Stimulated activated CD8-positive, alpha-beta memory T cell treated with anti-CD3 and anti-CD28 coated beads, Interleukin-7, amount 100 ng/mL, for 1 hour (primary cell): ENCODE measurements at places on chromosomes 4 and X.

GRCh38 chr4:72997409-72997808 lies 72.1 kb downstream of the COX18 start:
- no peak for DNase-seq

GRCh38 chrX:150199803-150200202 lies 163.3 kb upstream of the MAMLD1 start:
- no peak for DNase-seq

GRCh38 chrX:140572724-140573123 lies 67.9 kb upstream of the SOX3 start:
- no peak for DNase-seq

DNA sequence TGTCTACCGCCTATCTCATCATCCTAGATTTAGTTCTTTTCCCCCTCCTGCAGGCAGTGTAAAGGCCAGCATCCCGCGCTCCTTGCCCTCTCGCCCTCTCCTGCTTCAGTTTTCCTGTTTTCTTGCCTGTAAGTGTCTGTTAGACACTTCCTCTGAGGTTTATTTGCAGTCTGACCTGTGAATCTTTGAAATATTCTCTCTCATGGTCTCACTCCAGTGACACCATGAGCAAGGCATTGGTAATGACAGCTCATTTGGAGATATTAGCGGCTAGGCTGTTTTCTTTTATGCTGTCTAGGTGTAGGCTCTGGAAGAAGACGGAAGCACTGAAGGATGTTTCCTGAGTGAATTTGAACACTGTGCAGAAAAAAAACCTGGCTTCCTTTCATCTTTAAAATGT lies 179.6 kb downstream of the KDR start:
- DNase-seq, result no peak

GRCh38 chrX:118499295-118499694 lies 3.7 kb downstream of the DOCK11 start:
- no peak for DNase-seq

DNA sequence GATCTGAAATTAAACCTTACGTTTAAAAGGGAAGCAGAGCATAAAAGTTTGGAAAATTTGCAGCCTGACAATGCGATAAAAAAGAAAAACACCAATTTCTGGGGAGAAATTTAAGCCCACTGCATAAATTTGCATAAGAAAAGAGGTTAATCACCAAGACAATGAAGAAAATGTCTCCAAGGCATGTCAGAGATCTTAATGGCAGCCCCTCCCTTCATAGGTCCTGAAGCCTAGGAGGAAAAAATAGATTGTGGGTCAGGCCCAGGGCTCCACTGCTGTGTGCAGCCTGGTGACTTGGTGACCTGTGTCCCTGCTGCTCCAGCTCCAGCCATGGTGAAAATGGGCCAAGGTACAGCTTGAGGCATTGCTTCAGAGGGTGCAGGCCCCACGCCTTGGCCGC lies 264.0 kb upstream of the CT83 start:
- no peak for DNase-seq

DNA sequence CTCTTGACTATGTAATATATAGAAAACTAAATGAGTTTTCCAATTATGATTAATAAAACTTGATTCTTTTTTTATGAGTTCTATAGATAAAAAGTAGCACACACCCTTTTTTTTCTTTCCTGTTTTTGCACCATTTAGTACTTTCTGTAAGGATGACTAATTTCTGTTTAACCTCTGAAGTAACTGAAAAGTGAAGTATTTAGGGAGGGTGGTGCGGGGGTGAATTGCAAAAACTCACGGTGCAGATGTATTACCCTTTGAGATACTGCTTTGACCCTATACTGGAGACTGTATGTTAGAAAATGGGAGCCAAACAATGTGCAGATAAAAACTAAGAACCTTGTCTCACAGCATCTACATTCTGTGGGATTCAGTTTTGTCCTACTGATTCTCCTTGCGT lies 471.6 kb downstream of the DTHD1 start:
- DNase-seq, result no peak

- no peak for DNase-seq
Observed at GRCh38 chr4:113776679-113777078, 15.1 kb upstream of the CAMK2D start.

DNA sequence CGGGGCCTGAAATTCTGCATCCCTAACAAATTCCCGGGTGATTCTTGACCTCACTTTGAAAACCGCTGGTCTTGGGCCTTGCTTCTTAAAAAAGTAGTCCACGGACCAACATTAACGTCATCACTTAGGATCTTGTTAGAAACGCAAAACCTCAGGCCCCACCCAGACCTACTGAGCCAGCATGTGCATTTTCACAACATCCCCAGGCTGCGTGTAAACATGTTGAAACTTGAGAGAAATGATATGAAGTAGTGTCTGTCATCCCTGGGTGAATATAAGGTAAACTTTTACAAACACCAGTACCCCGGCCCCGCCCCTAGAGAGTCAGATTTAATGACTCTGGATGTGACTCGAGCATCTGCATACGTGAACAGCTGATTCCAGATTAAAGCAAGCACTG lies 33.7 kb downstream of the SORBS2 start:
- DNase-seq, result no peak

DNA sequence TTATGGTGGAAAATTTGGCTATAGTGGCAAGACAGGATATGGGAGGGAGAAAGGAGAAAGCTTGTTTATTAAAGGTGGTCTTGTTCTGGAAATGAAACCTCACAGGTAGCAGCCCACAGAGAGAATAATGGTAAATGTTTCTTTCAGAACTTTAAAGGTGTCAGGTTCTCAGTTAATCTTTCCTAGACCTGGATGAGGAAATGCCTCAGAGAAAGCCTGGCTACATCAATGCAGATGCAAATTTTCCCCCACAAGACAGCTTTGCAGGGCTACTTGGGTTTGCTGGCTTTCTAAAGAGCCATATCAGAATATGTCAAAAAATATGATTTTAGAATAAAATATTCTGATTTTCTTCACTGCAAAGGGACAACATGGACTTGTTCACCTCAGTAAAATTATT lies 715.0 kb downstream of the FAM133A start:
- no peak for DNase-seq
